Stimulated activated CD4-positive, alpha-beta T cell treated with anti-CD3 and anti-CD28 coated beads, Interleukin-15, amount 100 ng/mL, for 24 hours (primary cell): ENCODE measurements at places on chromosomes 2 and 18.

- DNase-seq = no peak
Observed at GRCh38 chr2:136156411-136156810, 38.5 kb upstream of the CXCR4 start.

DNA sequence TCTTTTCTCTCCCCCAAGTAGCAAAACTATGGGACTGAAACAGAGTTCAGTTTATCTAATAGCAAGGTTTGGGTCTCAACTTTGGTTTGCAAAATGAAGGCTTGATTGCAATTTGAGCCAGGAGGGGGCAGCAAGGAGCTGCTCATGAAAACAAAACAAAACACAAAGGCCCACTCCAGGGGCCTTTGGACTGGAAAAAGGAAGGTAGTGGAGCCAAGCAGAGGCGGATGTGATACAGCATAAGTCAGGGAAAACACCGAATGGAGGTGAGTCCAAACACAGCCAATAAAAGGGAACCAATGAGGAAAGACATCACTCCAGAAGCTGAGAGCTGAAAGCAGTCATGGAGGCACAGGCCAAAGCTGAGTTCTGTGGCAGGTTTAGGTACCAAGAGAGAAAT, 799.7 kb upstream of the ACVR2A start:
- DNase-seq = peak; percentile 62

DNA sequence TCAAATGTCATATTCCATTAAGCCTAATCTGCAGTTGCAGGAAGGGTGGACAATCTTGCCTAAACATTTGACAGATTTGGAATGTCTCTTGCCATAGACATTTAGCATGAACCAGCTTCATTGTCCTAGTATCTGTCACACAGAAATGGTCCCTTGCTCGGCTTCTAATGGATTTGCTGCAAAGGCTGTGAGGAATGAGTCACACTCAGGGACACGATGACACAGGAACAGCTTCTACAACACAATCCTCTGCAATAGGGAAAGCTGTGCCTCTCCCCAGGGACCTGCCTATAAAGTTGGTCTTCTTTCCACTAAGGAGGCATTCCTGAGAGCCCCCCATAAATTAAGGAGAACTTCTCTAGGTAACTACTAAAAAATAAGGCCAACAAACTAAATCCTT, 155.1 kb upstream of the L3MBTL4 start:
- no peak for DNase-seq

GRCh38 chr2:19351899-19352697, 6.3 kb downstream of the OSR1 start:
- DNase-seq = no peak

- DNase-seq = no peak
Observed at GRCh38 chr2:38398739-38399138, 21.7 kb upstream of the ATL2 start.

- no peak for DNase-seq
Observed at GRCh38 chr2:178284613-178285286, 90.4 kb downstream of the OSBPL6 start.

DNA sequence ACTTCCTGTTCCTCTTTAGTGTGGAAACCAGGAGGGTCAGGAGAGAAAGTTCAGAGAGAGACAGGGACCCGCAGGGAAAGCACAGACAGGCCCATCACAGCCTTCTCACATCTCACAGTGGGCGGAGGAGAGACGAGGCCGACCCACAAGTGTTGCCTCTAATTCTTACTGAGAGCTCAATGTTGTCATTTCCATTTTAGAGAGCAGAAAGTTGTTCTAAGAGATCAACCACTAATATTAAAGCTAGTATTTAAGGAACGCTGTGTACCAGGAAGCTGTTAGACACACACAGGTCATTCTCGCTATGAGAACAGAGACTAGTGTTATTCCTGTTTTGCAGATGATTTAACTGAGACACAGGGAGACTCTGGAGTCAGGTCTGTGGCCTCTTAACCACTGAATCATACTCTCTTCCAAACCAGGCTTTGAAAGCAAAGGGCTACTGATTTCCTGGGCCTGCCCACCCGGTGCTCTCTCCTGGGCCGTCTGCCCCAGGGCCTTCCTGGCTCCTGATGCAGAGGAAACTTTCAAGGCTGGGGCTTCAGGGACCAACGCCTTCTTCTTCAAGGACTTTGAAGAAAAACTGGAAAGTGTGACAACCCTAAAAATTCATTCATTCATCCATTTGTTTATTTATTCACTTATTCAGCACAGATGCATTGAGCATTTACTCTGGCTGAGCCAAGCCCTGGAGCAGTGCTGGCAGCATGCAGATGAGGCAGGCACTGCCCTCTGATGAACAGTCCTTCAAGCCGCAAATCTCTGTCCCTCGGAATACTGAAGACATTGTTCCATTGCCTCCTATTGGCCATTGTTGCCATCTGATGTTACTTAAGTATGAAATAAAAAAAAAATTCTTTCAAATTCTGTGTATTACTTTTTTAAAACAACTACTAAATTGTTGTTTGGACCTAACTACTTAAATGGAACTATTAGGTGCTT, 37.2 kb upstream of the BIN1 start:
- no peak for DNase-seq

GRCh38 chr18:12478269-12479047, 70.7 kb downstream of the PRELID3A start:
- DNase-seq = no peak

- DNase-seq = peak; percentile 58
Observed at GRCh38 chr2:1140389-1141003, 189.8 kb downstream of the SNTG2 start.

GRCh38 chr2:195458936-195459335, 198.1 kb upstream of the SLC39A10 start:
- DNase-seq = no peak

DNA sequence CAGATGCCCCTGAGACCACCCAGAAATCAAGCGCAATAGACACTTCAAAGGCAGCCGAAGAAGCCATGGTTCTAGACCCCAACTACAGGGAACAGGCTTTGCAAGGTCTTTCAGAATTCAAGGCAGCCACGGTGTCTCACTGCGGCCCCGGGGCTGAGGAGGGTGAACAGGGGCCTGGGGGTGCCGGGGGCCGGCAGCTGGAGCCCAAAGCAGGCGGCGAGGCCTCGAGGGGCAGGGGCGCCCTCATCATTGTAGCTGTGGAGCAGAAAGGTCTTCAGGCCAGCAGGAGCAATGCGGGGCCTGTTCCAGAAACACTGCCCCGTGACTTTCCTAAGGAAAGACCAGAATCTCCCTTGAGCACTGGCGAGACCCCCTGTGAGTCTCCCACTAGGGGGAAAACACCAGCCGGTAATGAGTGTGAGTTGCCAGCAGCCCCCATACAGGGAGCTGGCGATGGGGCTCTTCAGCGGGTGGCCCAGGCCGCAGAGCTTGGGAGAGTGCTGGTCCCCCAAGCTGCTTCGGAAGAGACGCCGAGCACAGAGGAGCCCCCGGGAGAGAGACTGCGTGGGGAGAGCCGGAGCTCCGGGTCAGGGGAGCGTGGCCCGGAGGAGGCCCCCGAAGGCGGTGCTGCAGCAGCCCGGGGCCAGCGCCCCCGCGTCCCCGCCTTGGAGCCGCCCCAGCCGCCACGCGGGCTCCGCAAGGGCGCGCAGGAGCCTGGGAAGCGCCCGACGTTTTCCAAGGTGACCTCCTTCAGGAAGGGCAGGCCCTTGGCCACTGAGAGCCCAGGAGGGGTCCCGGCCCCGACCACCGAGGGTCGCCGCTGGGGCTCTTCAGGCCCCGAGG, 79.1 kb downstream of the ARHGEF4 start:
- DNase-seq = no peak

DNA sequence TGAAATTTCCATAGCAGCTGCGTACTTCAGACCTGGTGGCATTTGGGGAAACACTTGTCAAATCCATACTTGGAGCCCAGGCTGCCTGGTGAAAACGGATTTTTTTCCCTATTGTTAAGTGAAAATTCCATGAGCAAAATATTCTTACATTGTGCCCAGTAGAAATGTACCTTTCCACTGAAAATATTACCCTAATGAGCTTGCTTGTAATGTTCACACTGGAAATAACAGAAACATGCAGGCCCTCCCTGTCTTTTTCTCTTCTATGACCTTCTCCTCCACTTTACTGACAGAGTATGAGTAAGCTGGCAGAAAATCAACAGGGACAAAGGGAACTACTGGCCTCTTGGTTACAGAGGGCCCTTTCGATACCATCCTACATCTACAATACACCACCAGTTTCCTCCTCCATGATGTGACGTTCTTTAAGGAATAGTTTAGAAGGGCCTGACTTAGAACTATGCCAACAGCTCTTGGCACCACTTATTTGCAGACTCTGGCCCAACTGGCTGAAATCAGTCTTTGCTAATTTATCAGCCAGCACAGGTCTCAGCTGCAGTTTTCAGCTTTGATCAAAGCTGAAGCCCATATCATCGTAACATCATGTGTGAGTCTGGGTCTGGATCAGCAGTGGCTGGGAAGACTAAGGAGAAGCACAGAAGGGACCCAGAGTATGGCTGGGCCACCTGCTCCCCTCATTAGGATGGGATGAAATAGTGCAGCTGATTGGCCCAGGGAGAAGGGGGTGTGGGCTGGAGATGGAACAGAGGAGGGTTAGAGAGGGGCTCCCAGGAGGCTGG, 272.2 kb upstream of the ID2 start:
- no peak for DNase-seq

GRCh38 chr2:30781961-30782533, 25.2 kb downstream of the CAPN13 start:
- DNase-seq = no peak

DNA sequence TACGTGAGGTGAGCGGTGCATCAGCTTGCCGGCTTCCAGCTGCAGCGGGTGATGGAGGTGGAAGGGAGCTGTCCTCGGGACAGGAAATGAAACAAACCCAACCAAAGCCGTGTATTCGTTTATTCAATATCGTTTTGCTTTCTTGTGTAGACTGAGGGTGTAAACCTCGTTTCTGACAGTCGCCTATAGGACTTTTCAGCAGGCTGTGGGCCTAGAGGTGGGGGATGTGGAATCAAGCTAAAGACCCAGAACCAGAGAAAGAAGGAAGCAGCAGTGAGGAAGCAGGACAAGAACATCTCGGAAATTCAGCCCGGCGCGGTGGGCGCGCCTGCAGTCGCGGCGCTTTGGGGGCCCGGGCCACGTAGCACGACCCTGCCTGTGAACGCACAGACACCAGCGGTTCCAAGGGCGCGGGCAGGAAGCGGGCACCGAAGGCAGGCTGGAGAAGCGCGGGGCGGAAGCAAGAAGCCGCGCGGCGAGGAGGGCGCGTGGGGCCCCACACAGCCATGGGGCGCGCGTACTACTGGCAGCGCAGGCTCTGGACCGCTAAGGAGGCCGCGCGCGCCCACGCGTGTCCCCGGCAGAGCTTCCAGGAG, 755 bp upstream of the ATP9B start:
- DNase-seq = peak; percentile 45

GRCh38 chr2:163802284-163802683, 66.5 kb upstream of the FIGN start:
- no peak for DNase-seq

GRCh38 chr18:48629730-48630324, 91.0 kb downstream of the CTIF start:
- DNase-seq = no peak

- DNase-seq = no peak
Observed at GRCh38 chr18:22848615-22849014, 84.5 kb upstream of the RBBP8 start.

DNA sequence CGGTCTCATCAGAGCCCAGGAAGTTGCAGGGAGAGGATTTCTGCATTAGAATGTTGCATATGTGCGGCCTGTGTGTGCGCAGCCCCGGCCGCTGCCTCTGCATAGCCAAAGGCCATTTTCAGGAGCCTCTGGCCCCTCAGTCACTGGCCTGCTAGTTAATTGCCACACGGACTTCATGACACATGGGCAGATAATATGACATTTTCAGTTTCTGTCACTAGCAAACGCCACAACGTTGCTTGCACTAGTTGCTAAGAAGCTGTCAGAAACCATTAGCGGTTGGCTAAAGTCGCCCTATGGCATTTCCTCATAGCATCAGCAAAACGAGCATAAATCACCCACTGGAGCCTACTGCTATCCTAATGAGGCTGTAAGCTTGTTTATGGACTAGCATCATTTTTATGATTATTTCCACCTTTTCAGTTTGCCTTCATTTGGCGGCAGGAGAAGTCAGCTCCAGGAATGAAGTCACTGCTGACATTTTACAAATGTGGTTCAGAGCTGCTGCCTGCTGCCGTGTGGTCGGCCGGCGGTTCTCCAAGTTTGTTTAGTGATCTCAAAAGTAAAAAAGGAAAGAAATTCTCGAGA, 73.7 kb downstream of the MEIS1 start:
- DNase-seq = no peak

GRCh38 chr2:42938671-42939370, 146.4 kb upstream of the HAAO start:
- DNase-seq = no peak

GRCh38 chr2:113809076-113809736, 52.8 kb upstream of the SLC35F5 start:
- DNase-seq = no peak

GRCh38 chr2:51995293-51995692, 963.4 kb upstream of the NRXN1 start:
- DNase-seq = no peak

DNA sequence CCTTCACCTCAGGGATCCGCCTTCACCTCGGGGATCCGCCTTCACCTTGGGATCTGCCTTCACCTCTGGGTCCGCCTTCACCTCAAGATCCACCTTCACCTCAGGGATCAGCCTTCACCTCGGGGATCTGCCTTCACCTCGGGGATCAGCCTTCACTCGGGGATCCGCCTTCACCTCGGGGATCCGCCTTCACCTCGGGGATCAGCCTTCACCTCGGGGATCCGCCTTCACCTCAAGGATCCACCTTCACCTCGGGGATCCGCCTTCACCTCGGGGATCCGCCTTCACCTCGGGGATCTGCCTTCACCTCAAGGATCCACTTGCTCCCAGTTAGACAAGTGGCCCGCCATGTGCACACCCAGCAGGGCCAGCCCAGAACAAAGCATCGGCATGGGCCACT, 7.3 kb downstream of the KIF1A start:
- DNase-seq = no peak

DNA sequence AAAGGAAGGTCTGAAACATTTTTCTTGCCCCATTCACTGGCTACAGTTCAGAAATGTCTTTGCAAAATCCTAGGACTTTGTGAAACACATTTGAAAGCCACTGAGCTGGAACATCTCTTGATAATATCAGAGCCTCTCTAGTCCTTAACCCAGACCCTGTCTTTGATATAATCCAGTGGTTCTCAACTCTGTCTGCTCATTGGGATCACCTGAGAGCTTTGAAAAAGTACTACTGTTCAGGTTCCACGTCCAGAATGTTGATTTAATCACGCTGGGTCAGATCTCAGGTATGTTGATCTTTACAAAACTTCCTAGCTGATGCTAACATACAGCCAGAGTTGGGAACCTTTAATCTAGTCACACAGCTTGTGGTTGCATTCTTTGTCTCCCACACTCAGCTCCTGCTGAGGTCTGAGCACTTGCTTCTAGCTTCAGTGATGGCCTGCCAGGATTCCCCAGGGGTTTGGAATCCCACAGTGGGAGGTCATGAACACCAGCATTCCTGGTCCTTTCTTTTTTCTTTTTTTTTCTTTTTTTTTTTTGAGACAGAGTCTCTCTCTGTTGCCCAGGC, 262.7 kb downstream of the SETBP1 start:
- DNase-seq = no peak
